Lung (tissue), 17 donors: ENCODE measurements at places on chromosomes 16 and 17.

GRCh38 chr16:50193594-50193993 lies 40.5 kb downstream of the TENT4B start:
- DNase-seq, result no peak

DNA sequence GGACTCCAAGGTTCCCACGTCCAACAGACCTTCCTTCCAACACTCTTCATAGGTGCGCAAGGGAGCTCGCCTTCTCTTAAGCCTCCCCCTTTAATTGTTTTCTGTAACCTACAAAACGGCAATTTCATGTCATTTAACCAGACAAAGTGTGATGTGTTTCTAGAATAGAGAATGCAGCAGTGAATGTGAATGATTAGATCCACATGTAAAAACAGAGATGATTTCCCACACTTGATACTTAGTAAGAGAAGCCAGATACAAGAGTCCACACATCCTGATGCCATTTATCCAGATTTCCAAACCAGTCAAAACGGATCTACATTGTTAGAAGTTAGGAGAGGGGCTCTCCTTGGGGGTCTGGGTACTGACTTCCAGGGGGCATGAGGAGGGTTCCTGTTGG lies 89.3 kb downstream of the IRF8 start:
- no peak for DNase-seq

DNA sequence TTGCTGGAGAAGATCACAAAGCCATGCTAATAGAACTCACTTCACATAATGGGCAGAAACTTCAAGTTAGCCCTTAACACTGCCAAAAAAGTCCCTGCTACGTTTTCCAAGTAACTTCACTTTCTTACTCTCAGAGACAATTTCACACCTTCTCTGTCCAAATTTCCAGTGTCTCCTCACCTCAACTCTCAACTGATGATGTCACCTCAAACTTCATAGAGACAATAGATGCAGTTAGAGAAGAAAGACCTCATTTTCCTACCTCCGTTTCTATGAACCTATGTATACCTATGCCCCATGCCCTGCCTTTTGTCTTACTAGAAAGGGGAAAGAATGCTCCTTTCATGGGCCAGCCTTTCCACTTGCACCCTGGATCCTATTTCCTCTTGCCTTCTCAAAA lies 14.2 kb upstream of the EFCAB3 start:
- no peak for DNase-seq

GRCh38 chr17:3750926-3751325 lies 27.2 kb downstream of the HASPIN start:
- DNase-seq, result no peak

DNA sequence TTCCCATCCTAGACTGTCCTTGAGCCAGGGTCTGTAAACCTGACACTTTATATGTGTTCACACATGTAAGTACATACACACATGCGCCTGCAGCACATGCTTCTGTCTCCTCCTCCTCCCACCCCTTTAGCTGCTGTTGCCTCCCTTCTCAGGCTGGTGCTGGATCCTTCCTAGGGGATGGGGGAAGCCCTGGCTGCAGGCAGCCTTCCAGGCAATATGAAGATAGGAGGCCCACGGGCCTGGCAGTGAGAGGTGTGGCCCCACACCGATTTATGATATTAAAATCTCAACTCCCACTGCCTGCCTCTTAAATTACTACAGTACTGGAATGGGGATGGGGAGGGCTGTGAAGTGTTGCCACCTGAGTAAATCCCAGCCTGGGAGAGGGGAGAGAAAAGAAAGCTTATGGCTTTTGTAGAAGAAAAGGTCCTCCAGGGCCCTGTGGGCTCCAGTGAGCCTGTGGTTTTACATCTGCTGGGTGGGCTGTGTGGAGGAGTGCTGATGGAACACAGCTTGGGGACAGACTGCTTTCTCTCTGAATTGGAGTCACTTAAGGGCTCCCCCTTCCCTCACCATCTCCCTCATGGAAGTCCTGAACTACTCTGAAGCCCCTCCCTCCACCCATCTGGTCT lies 990 bp upstream of the WNK4 start:
- DNase-seq, result no peak
